ENCODE measurements at places on chromosomes 3 and 15. TPM values are rescaled to one million over a fixed set of nuclear protein-coding genes. Genes with fewer than 3 reads are reported as not detected.

Gene ALDH1A2
- 28.4 TPM for total RNA-seq

Gene SH3GL3
- 1.7 TPM for total RNA-seq

DNA sequence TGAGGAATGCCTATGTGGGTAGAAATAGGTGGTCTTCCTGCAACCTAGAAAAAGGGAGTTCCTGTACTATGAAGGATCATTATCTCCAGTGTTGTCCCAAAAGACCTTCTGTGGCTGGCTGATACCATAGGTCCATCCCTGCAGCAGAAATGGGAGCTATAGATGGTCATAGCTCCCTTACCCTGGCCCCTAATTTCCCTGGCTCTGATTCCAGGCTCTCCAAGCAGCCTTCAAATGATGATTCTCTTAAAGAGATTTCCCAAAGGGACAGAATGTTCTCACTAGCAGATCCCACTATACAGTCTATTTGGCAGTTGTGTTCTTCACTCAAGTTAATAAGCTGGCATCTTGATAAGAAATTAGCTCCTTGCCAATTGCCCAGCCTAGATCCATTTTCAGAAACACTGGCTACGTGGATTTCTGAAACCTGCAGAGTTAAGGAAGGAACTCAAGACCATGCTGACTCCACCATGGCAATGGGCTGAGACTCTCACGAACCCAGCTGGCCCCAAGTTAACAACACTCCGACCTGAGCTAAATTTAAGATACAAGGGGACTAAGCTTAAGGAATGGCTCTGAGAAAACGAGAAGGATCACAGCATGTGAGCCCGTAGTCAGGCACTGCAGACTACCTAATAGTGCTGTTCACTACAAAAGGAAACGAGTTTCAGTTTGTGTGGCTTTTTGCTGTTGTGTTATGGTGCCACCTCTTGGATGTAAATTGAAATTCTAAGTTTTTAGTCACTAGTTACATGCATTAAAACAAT lies 11.4 kb downstream of the C15orf40 start:
- H3K4me3 ChIP-seq = no peak overlapping the region
- no peaks in the 10 kb centered on the region for H3K27me3 ChIP-seq
- DNase-seq = peak; percentile 79
- H3K36me3 ChIP-seq = no peaks in the 10 kb centered on the region
- H3K27ac ChIP-seq = peak overlapping the region; percentile 73

- H3K4me3 ChIP-seq = no peak overlapping the region
- no peaks in the 10 kb centered on the region for H3K4me1 ChIP-seq
- no peak for DNase-seq
Measured at GRCh38 chr15:55695432-55695831, 47.5 kb downstream of the PRTG start.

DNA sequence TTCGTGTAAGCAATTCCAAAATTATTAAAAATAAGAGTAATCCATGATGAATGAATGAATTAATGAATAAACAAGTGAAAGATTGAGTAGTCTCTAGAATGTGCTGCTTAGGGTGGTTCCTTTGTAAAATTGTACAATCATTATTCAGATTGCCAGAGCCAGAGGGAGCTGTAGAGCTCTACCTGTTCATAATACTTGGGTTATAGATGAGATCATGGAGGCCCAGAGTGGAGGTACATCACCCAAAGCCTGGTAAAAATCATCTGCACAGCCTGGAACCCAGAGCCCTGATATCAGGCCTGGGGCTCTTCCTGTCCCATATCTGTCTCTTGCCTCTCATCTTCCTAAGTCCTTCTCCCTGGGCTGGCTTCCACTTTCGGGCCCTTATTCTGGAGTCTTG lies 297.2 kb downstream of the RPLP1 start:
- no peak overlapping the region for H3K4me3 ChIP-seq
- H3K27me3 ChIP-seq = no peaks in the 10 kb centered on the region
- H3K36me3 ChIP-seq = no peaks in the 10 kb centered on the region
- H3K4me1 ChIP-seq = peaks cover 2% of the 10 kb centered on the region

- H3K36me3 ChIP-seq = peaks cover 1% of the 10 kb centered on the region
- H3K27me3 ChIP-seq = no peaks in the 10 kb centered on the region
- H3K4me3 ChIP-seq = no peak overlapping the region
- H3K27ac ChIP-seq = no peak overlapping the region
- DNase-seq = no peak
- H3K4me1 ChIP-seq = no peaks in the 10 kb centered on the region
Measured at GRCh38 chr15:32972686-32973085, 221.8 kb downstream of the FMN1 start.

Data from lung (tissue), 17 donors.